Activated T-helper 1 cell treated with anti-CD3 and anti-CD28 coated beads, Interleukin-12 subunit alpha, Interleukin-12 subunit beta, Interleukin-2, Interleukin-4 antibody, amounts not matched to agents 30 ng/mL and 10 ng/mL and 1 ng/mL, durations not matched to agents 14 hours and 24 hours and 36 hours (primary cell): ENCODE measurements at places on chromosomes 12 and 14. TPM values are rescaled to one million over a fixed set of nuclear protein-coding genes. Genes with fewer than 3 reads are reported as not detected.

DNA sequence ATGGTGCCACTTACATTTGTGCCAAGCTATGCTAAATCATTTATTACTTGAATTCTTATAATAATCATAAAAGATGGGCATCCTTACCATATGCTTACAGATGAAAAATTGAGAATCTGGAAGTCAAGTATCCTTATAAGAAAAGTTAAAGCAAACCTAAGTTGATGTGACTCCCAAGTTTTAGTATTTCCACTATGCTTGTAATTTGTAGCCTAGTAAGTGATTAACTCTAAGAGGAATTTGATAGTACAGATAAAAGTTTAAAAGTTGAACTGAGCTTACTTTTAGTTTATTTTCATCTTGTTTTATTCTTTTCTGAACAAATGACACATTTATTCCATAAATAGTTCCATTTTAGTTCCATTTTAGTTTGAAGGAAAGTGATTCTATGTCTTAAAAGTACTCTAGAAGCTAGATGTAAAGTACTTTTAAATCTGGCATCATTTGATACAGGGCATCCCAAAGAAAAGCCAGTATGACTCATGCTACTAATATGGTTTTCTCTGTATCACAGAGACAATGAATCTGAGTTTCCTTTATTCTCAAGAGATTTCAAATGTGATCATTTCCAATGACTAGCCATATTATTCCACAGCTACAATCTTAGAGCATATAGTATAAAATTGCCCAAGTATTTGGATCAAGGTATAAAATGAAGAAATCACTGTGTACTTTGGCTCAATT, 596.0 kb downstream of the SLC16A7 start:
- no peaks in the 10 kb centered on the region for H3K4me1 ChIP-seq
- no peaks in the 10 kb centered on the region for H3K36me3 ChIP-seq
- no peak overlapping the region for H3K4me3 ChIP-seq
- no peaks in the 10 kb centered on the region for H3K27me3 ChIP-seq
- no peak overlapping the region for H3K27ac ChIP-seq

- H3K27ac ChIP-seq, result no peak overlapping the region
- no peaks in the 10 kb centered on the region for H3K36me3 ChIP-seq
- no peaks in the 10 kb centered on the region for H3K27me3 ChIP-seq
Observed at GRCh38 chr12:31491841-31492598, 98.9 kb downstream of the DENND5B start.

- DNase-seq, result no peak
- H3K27ac ChIP-seq, result no peak overlapping the region
- H3K36me3 ChIP-seq, result no peaks in the 10 kb centered on the region
Observed at GRCh38 chr14:55881577-55882241, 236.5 kb upstream of the PELI2 start.

- no peaks in the 10 kb centered on the region for H3K4me1 ChIP-seq
- no peak overlapping the region for H3K4me3 ChIP-seq
- no peaks in the 10 kb centered on the region for H3K36me3 ChIP-seq
- H3K27ac ChIP-seq, result no peak overlapping the region
Observed at GRCh38 chr12:91261820-91262676, 79.4 kb upstream of the DCN start.

The IFNG-AS1 gene
- total RNA-seq, result 0.41 and 0.83 TPM in 2 replicates

- H3K27ac ChIP-seq, result no peak overlapping the region
- no peaks in the 10 kb centered on the region for H3K27me3 ChIP-seq
- H3K36me3 ChIP-seq, result no peaks in the 10 kb centered on the region
- DNase-seq, result no peak
Observed at GRCh38 chr12:78392918-78393317, 471.7 kb upstream of the SYT1 start.

DNA sequence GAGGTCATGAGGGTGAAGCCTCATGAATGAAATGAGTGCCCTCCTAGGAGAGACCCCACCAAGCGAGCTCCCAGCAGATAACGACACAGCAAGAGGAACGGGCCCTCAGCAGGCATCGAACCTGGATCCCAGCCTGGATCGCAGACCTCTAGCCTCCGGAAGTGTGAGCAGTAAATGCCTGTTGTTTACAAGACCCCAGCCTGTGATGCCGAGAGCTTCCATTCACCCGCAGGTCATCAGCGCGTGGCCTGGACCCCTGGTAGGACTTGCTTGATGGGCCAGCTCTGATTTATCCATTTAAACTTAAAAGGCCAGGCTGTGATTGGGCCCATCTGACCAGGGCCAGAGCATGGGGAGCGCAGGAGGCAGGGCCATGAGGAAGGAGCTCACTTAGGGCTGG, 7.0 kb downstream of the TMEM179 start:
- no peak overlapping the region for H3K27ac ChIP-seq
- DNase-seq, result no peak

DNA sequence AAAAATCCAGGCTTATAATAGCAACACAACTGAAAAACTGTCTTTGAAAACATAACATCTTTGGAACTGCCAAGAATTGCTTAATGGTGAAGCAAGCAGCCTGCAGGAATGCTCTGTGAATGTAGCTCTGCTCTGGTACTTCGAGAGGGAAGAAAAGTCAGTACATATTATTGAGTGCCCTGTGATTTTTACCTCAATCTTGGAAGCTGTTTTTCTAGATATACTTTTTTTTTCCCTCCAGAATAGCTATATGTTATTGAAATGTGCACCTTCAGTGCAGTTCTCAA, 508.1 kb downstream of the PCNX1 start:
- no peak for DNase-seq
- H3K36me3 ChIP-seq, result peaks cover 24% of the 10 kb centered on the region
- peaks cover 35% of the 10 kb centered on the region for H3K4me1 ChIP-seq
- H3K4me3 ChIP-seq, result no peak overlapping the region
- H3K27ac ChIP-seq, result no peak overlapping the region

DNA sequence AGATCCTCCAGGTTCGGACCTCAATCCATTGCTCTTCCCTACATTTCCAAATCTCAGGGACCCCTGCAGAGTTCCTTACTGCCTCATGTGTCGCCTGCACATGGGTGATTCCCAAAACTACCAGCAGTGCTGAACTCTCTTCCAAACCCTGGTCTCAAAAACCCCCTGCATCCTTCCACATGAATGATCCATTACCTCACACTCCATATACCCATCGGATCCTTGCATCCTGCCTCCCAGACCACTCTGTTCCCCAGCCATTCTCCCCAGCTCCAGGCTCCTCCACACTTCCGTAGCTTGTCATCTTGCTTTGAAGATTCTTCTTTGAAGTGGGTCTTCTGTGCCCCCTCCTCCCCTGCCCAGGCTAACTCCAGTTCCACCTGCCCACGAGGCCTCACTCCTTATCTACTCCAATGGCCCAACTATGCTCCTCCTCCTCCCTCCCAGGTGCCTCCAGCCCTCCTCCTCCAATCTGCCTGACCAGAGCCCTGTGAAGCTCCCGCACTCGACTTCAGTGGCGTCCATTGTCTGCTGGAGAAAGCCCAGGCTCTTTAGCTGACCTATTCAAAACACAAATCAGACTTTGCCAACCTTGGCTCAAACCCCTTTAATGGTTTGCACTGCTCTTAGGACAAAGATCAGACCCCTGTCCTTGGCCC, 13.8 kb downstream of the RAPGEF3 start:
- no peak overlapping the region for H3K4me3 ChIP-seq
- no peak for DNase-seq
- H3K4me1 ChIP-seq, result peaks cover 6% of the 10 kb centered on the region
- no peak overlapping the region for H3K27ac ChIP-seq
- H3K36me3 ChIP-seq, result no peaks in the 10 kb centered on the region

GRCh38 chr12:132803888-132804287, 24.8 kb downstream of the GOLGA3 start:
- H3K4me1 ChIP-seq, result peaks cover 17% of the 10 kb centered on the region
- peaks cover 46% of the 10 kb centered on the region for H3K36me3 ChIP-seq
- H3K27ac ChIP-seq, result no peak overlapping the region
- DNase-seq, result no peak
- H3K4me3 ChIP-seq, result no peak overlapping the region

- DNase-seq, result no peak
- peak overlapping the region; percentile 99 for H3K27ac ChIP-seq
- peaks cover 65% of the 10 kb centered on the region for H3K36me3 ChIP-seq
- H3K4me3 ChIP-seq, result peak overlapping the region; percentile 91
Observed at GRCh38 chr12:6535960-6536847, 1.9 kb downstream of the GAPDH start.

DNA sequence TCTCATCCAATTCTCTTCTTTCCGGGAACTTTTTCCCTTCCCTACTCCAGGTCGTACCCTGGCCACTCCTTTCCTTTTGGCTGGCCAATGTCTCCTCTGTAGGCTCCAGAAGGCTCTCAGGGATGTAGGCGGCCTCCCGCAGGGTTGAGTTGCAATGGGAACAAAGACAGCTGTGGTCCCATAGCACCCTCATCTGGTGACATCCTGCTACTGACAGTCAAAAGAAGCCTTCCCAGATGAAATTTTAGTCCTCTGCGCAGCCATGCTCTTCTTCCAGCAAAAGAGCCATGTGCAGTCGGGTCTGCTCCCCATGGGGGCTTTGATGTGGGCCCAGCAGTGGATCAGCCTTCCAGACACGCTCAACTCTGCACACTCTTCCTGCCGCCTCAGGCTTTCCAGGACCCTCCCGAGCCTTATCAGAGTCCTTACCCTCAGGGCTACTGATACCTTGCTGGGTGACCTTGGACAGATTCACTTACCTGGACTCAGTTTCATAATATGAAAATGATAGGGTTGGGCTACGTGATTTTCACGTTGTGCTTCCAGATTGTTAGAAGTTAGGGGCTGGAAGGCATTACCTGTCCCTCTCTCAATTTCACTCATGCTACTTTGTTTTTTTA, 5.5 kb upstream of the CELA1 start:
- peaks cover under 1% of the 10 kb centered on the region for H3K36me3 ChIP-seq
- no peaks in the 10 kb centered on the region for H3K27me3 ChIP-seq
- H3K27ac ChIP-seq, result no peak overlapping the region
- H3K4me1 ChIP-seq, result peaks cover 10% of the 10 kb centered on the region
- H3K4me3 ChIP-seq, result no peak overlapping the region
- DNase-seq, result peak; percentile 25

- H3K27me3 ChIP-seq, result peaks cover 6% of the 10 kb centered on the region
- H3K27ac ChIP-seq, result no peak overlapping the region
- DNase-seq, result no peak
- no peaks in the 10 kb centered on the region for H3K36me3 ChIP-seq
Observed at GRCh38 chr12:66405395-66405794, 103.1 kb downstream of the HELB start.

GRCh38 chr12:118874698-118875548, 106.4 kb upstream of the SRRM4 start:
- H3K27me3 ChIP-seq, result no peaks in the 10 kb centered on the region
- no peak overlapping the region for H3K4me3 ChIP-seq
- H3K27ac ChIP-seq, result no peak overlapping the region
- DNase-seq, result no peak
- H3K4me1 ChIP-seq, result no peaks in the 10 kb centered on the region

- H3K4me1 ChIP-seq, result peaks cover 49% of the 10 kb centered on the region
- H3K27ac ChIP-seq, result peak overlapping the region; percentile 89
- H3K4me3 ChIP-seq, result no peak overlapping the region
Observed at GRCh38 chr12:75933101-75933500, 98.5 kb downstream of the PHLDA1 start.

The DCTN2 gene
- 78.6 and 83.5 TPM in 2 replicates for total RNA-seq

The OR4E2 gene
- total RNA-seq, result not detected in 2 replicates

The MMP19 gene
- not detected in 2 replicates for total RNA-seq

GRCh38 chr12:41527534-41528116, 339.5 kb downstream of the PDZRN4 start:
- no peaks in the 10 kb centered on the region for H3K4me1 ChIP-seq
- H3K27me3 ChIP-seq, result no peaks in the 10 kb centered on the region
- H3K36me3 ChIP-seq, result no peaks in the 10 kb centered on the region
- H3K4me3 ChIP-seq, result no peak overlapping the region
- H3K27ac ChIP-seq, result no peak overlapping the region

DNA sequence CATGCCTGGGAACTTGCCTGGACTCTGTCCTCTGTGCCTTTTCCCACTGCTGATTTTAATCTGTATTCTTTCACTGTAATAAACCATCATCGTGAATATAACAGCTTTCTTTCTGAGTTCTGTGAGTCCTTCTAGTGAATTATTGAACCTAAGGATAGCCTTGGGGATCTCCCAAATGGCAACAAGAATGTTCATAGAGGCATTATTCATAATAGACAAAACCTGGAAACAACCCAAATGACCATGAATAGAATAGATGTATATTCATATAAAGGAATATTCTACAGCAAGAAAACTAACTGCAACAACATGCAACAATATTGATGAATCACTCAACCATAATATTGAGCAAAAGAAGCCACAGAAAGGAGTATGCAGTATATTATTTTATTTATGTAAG, 44.7 kb upstream of the CEP83 start:
- no peak overlapping the region for H3K27ac ChIP-seq
- H3K36me3 ChIP-seq, result no peaks in the 10 kb centered on the region
- no peak overlapping the region for H3K4me3 ChIP-seq
- no peak for DNase-seq
- no peaks in the 10 kb centered on the region for H3K4me1 ChIP-seq

DNA sequence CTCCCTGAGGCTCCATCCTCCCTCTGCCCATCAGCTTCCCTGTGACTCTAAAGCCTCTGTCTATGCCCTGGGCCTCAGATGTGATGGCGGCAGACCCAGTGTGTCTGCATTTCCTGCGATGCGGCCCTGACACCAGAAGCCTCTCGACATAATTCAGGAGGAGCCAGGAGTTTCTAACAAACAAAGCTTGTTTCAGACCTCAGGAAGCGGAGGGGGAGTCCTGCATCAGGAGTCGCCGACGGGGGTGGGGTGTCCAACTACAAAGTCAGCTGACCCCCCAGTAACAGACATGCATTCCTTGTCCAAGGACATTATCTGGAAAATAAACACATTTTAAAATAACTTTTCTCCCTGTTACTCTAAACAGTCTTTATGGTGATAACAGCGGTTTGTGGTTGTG, 167.5 kb downstream of the DPF3 start:
- peaks cover 14% of the 10 kb centered on the region for H3K27me3 ChIP-seq

The SDR9C7 gene
- not detected in 2 replicates for total RNA-seq

The USP44 gene
- 3.6 and 4.4 TPM in 2 replicates for total RNA-seq

- H3K4me3 ChIP-seq, result no peak overlapping the region
- DNase-seq, result peak; percentile 29
- H3K27ac ChIP-seq, result peak overlapping the region; percentile 16
- H3K27me3 ChIP-seq, result no peaks in the 10 kb centered on the region
Observed at GRCh38 chr12:98725476-98726247, 80.6 kb downstream of the APAF1 start.

DNA sequence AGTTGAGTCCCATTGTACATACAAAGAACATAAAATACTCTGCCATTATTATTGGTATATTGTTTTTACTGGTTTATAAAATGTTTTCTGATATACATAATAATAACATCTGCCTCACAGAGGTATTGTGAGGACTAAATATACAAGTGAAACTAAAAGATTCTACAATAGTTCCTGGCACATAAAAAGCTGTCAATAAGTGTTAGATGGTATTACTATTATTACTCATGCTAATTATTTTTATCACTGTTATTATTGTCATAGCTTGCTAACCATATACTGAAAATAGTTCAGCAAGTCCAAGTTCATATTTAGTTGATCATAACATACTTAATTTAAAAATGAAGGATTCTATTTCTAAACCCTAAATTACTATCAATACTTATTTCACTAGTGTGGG, 34.4 kb downstream of the BTG1 start:
- H3K4me1 ChIP-seq, result peaks cover 71% of the 10 kb centered on the region
- H3K27me3 ChIP-seq, result no peaks in the 10 kb centered on the region
- no peak for DNase-seq
- H3K36me3 ChIP-seq, result peaks cover 7% of the 10 kb centered on the region
- H3K4me3 ChIP-seq, result peak overlapping the region; percentile 2
- H3K27ac ChIP-seq, result no peak overlapping the region
